ENCODE measurements at places on chromosomes 6 and 20.

GRCh38 chr20:24999568-24999967 lies 7.0 kb upstream of the APMAP start:
- DNase-seq, result no peak

DNA sequence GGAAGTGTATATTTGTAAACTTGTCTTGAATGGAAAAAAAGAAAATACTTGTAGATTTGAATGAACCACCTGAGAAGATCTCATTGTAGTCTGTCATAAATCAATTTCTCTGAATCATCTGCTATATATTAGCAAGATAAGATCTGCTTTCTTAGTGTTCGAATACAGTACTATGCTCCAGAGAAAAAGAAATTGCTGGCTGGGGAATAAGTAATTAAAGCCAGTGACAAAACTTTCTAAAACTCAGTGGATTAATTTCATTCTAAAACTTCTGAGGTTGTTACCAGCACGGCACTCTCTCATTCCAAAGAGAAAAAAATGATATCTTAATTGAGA lies 22.4 kb upstream of the MROH8 start:
- DNase-seq, result no peak

- no peak for DNase-seq
Observed at GRCh38 chr20:24577271-24577909, 108.0 kb downstream of the SYNDIG1 start.

- no peak for DNase-seq
Observed at GRCh38 chr6:166005401-166005943, 162.2 kb downstream of the TBXT start.

DNA sequence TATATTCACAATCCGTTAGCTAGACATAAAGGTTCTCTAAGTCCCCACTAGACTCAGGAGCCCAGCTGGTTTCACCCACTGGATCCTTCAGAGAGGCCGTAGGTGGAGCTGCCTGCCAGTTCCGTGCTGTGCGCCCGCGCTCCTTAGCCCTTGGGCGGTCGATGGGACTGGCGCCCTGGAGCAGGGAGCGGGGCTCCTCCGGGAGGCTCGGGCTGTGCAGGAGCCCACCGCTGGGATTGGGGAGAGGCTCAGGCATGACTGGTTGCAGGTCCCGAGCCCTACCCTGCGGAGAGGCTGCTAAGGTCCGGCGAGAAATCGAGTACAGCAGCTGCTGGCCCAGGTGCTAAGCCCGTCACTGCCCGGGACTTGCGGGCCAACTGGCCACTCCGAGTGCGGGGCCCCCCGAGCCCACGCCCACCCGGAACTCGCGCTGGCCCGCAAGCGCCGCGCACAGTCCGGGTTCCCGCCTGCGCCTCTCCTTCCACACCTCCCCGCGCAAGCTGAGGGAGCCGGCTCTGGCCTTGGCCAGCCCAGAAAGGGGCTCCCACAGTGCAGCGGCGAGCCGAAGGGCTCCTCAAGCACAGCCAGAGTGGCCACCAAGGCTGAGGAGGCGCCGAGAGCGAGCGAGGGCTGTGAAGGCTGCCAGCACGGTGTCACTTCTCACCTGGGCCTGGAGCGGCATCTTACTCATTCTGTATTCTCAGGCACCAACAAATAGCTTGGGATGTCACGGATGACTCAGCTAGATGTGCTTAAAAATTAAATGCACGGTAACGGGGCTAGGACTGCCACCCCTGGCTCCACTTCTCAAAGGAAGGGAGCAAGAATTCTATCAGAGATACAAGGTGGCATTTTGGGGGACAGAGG lies 44.1 kb downstream of the IRF4 start:
- no peak for DNase-seq

DNA sequence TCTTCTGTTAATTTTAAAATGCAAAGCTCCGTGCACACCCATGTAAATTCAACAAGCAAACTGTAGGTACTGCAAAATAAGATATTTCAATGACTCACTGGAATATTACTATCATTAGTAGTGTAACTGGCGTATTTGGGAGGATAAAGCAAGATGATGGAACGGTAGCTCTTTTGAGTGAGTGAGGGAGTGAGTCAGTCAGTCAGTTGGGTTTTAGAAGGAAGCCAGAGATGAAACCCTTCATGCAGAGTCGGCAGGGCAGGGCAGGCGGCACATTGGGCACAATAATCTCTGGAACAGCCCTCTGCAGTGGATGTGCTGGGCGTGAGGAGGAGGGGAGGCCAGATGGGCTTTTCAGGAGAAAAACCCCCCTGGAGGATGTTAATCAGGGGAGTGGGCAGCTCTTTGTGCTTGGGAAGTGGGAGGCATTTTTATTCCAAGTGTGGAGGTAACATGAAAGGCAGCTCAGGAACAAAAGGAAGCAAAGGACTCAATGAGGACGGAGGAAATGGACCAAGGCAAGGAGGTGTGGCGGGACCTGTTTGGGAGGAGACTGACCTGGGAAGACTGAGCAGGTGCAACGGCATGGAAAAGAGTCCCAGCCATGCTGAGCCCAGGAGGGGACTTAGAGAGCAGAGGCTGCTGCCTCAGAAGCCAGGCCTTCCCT lies 171.2 kb downstream of the ZDHHC14 start:
- no peak for DNase-seq

DNA sequence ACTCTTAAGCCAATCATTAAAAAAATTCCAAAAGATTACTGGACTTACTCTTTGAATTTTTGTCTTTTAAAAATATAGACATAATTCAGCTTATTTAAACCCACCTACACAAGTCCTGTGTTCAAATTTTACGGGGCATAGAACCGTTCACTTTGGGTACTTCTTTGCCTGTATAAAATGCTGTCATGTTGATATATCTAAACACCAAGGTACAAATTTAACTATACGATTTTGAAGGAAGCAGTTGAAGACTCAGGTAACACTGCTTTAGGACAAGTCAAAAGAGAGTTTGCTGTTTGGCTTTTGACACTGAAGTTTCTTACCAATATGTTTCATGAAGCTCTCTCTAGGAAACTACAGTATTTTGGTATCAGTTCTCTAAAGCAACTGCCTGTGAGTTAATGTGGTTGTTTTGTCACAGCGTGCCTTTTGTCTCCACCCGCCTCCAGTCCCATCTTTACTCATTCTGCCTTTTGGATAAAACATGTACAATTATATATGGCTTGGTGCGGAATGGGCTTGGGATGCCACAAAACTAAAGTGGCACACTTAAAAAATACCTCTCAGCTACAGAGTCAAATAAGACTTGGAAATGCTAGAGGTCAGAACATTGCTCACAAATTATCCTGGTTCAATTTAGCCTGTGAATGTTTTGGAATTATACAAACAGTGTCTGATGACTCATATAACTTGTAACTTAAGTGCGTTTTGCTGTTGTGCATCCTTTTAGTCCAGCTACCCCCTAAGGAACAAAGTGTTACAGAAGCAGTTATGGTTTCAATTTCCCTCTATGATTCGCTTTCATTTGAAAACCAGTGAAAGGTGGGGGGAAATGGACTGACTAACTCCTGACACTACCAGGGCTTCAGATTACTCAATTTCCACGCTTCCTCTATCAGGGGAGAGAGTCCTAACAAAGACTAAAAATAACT lies 38.7 kb downstream of the RGS17 start:
- no peak for DNase-seq

DNA sequence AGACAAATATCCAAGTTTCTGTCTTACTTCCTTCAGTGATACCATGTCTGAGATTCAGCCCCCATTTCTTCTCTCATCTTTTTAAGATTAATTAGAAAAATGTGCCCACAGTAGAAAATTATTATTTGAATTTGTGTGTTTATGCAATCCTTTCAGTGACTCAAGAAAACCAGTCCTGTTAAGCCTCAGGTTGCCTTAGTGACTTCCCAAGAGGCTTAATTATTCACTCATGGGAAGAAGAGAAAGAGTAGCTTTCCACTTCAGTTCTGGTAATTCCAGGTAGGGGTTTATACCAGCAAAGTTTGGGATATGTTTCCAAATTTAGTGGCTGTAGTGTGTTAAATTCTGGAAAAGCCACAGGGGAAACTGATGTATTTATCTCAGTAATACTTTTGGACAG lies 149.1 kb downstream of the RIMS1 start:
- no peak for DNase-seq

DNA sequence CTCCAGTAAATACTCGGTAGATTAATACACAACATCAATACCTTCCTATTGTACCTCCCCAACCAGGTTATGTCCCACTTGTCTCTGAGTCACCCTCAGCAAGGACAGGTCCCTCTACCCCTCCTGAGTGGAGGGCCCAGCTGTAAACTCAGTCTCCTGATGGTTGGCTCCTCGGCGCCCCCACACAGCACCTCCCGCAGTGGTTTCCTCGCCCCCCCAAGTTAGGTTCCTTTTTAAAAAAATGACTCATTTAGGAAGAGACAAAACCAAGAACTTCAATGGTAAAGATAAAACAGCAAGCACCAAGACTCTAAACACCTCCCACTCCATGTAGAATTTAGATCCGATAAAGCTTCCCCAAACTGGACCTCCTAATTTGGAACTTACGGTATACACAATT lies 83.5 kb downstream of the TRERF1 start:
- DNase-seq, result no peak

- no peak for DNase-seq
Observed at GRCh38 chr6:89360415-89360999, 8.0 kb upstream of the UBE2J1 start.

DNA sequence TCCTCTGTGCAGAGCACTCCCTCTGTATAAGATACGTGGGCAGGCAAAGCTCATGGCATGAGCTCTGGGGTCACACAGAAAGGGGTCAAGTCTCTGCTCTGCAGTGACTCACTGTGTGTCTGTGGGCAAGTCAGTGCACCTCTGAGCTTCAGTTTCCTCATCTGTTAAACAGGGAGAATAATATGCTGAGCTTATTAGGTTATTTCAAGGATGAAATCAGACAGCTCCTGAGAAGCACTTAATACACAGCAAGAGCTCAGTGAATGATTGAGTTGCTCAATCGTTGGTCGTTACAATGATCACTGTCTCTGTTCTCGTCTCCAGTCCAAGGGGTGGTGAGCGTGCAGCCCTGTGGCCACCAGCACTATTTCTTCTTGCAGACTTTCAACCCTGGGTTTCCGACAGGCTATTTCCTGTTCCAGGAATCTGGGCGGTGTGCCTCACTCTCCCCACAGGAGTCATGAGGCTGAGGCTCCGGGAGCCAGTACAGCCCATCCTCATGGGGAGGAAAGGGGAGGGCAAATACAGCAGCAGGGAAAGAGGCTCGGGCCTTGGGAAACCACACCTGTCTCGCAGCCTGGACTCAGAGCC lies 28.9 kb downstream of the KIAA1755 start:
- DNase-seq, result no peak

DNA sequence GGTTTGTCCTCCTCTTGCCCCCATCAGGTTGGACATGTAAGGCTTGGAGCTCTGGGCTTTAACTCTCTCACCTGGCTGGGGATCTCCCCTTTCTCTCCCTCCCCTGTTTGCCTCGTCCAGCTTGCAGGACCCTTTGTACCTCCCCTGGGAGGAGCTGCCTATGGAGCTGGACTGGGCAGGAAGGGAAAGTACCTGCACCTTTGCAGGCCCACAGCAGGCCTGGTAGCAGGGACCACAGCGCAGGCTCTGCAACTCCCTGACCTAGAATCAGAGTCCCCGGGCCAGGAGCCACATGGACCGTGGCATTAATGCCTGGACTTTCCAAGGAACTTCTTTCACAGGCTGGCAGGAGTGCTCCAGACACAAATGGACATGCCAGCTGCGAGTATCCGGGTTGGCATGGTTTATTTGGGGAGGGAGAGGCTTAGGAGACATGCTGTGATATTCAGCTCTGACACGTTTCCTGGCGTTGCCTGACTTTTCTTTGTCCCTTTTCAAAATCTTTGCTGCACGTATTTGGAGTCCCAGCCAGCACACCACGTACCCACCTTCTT lies 268.5 kb upstream of the EXOC2 start:
- no peak for DNase-seq

- DNase-seq, result no peak
Observed at GRCh38 chr20:36547186-36548005, 6.1 kb downstream of the MYL9 start.

- no peak for DNase-seq
Observed at GRCh38 chr20:38607351-38607750, 5.7 kb downstream of the ARHGAP40 start.

GRCh38 chr6:156917213-156917612 lies 140.0 kb downstream of the ARID1B start:
- DNase-seq, result no peak

GRCh38 chr20:41335591-41335990 lies 5.0 kb upstream of the LPIN3 start:
- DNase-seq, result no peak

GRCh38 chr20:10077886-10078285 lies 43.1 kb downstream of the ANKEF1 start:
- DNase-seq, result no peak

- DNase-seq, result no peak
Observed at GRCh38 chr6:72417759-72418158, 204.1 kb upstream of the KCNQ5 start.

GRCh38 chr20:43787937-43788336 lies 61.1 kb upstream of the GTSF1L start:
- DNase-seq, result no peak

DNA sequence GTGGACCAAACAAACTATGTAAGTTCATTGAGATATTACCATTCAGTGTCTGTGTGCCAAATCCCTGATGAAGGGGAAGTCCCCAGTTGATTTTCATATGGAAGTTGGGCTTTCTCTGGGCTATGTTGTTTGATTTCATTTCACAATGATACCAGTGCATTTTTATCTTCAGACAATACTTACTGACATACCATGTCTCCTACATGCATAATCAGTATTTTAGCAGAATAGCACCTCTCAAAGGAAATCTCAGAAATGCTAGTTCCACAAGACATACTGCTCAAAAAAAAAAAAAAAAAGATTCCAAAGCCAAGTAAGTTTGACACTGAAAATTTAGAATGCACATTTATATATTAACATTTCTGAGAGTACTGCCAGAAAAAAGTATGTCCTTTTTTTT lies 168.8 kb upstream of the RNF217 start:
- no peak for DNase-seq

- no peak for DNase-seq
Observed at GRCh38 chr6:15616261-15616660, 46.6 kb downstream of the DTNBP1 start.

DNA sequence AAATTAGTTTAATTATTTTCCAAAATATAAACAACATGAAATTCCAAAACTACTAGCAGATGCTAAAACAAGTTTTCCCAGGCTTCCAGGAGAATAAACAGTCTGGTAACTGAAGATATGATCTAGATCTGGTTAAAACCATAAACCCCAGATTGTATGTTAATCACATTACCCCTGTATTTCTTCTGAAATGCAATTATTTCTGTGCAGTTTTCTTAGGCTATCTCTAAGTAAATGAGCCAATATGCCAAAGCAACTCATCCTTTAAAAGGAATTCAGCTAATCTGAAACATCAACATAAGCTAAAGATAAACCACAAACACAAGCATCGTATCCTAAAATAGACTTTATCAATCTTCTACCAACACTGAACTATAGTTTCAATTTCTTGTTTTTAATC lies 44.6 kb upstream of the SENP6 start:
- DNase-seq, result no peak

- no peak for DNase-seq
Observed at GRCh38 chr6:125966569-125966968, 10.0 kb downstream of the HINT3 start.

DNA sequence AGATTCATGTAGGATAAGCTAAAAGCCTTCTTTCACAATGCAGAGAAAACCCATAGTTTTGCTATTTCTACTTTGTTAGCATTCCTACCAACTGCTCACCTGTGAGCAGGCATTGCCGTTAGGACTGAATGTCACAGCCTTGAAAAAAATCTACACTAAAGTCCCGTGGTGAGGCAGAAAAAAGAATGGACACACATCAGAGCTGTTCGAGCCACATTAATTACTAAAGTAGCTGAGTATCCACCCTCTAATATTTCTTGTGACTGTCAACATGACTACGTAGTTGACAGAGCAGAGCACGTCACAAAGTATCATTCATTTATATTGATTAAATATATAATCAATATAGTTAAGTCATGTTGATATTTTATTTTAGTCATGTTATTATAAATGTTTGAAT lies 10.1 kb downstream of the HDGFL1 start:
- no peak for DNase-seq
